ENCODE measurements at places on chromosomes 4 and X. TPM values are rescaled to one million over a fixed set of nuclear protein-coding genes. Genes with fewer than 3 reads are reported as not detected.

- DNase-seq: peak; percentile 93
- peak within 1 kb of the TSS; percentile 45 for H3K27ac ChIP-seq
- H3K4me3 ChIP-seq: peak within 1 kb of the TSS; percentile 84
- no peaks in the 10 kb centered on the region for H3K27me3 ChIP-seq
- no peaks in the 10 kb centered on the region for H3K36me3 ChIP-seq
Observed at GRCh38 chrX:129523079-129523911, at the start of gene SMARCA1. Gene SMARCA1, minus strand, starts transcription at chrX:129523490. Its CDS starts 120 bp downstream, at chrX:129523370.

GRCh38 chrX:133579631-133580030, 164.3 kb upstream of the GPC4 start:
- H3K36me3 ChIP-seq: no peaks in the 10 kb centered on the region
- DNase-seq: no peak
- H3K27me3 ChIP-seq: peaks cover 4% of the 10 kb centered on the region
- H3K27ac ChIP-seq: no peak overlapping the region

- no peak overlapping the region for H3K27ac ChIP-seq
- no peak for DNase-seq
- no peak overlapping the region for H3K4me3 ChIP-seq
Observed at GRCh38 chr4:78665216-78665770, 110.9 kb upstream of the BMP2K start.

DNA sequence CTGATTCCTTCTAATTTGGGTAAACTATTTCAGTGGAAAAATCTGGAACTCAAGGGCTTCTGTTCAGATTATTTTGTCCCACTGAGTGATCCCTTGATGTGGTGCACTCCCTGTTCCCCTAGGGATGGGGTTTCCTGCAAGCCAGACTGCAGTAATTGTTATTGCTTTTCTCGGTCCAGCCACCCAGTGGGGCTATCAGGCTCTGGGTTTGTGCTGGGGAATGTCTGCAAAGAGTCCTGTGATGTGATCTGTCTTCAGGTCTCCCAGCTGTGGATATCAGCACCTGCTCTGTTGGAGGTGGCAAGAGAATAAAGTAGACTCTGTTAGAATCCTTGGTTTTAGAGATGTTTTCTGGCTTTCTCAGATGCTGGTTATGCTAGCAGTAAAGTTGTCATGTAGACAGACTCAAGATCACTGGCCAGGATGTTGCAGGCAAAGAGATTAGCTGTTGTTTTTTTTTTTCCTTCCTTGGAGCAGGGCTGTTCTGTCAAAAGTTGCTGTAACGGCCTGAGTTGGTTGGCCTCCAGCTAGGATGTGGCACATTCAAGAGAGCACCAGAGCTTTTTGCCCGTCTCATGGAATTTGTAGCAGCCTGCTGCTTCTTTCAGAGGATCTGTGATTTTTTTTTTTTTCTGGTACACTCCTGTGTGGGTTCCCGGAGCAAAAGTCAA, 1314.0 kb downstream of the PCDH19 start:
- no peaks in the 10 kb centered on the region for H3K27me3 ChIP-seq
- no peak for DNase-seq
- H3K27ac ChIP-seq: no peak overlapping the region
- H3K36me3 ChIP-seq: no peaks in the 10 kb centered on the region
- H3K4me1 ChIP-seq: no peaks in the 10 kb centered on the region

- peaks cover 5% of the 10 kb centered on the region for H3K4me1 ChIP-seq
- H3K27ac ChIP-seq: peak overlapping the region; percentile 72
- H3K4me3 ChIP-seq: peak overlapping the region; percentile 78
- DNase-seq: no peak
- H3K36me3 ChIP-seq: peaks cover 8% of the 10 kb centered on the region
- no peaks in the 10 kb centered on the region for H3K27me3 ChIP-seq
Observed at GRCh38 chrX:103376979-103377324, 614 bp downstream of the BEX3 start.

HTT-AS gene
- total RNA-seq: not detected

SPINK2 gene
- total RNA-seq: not detected

ADGRL3 gene
- not detected for total RNA-seq

DDX53 gene
- total RNA-seq: not detected

Measured in osteoblast (primary cell).